ENCODE measurements at places on chromosomes 7 and 10. TPM values are rescaled to one million over a fixed set of nuclear protein-coding genes. Genes with fewer than 3 reads are reported as not detected.

The SPDYE3 gene
- not detected for total RNA-seq

The FRAT2 gene
- total RNA-seq = 15.4 TPM

The GPR26 gene
- not detected for total RNA-seq

The JCAD gene
- 16.1 TPM for total RNA-seq

The DYNC1I1 gene
- total RNA-seq = 5.7 TPM

The NPC1L1 gene
- total RNA-seq = 0.29 TPM

The A1CF gene
- total RNA-seq = not detected

The C10orf62 gene
- total RNA-seq = 0.33 TPM

The ZP3 gene
- total RNA-seq = 2.0 TPM

The TBXAS1 gene
- 17.9 TPM for total RNA-seq

DNA sequence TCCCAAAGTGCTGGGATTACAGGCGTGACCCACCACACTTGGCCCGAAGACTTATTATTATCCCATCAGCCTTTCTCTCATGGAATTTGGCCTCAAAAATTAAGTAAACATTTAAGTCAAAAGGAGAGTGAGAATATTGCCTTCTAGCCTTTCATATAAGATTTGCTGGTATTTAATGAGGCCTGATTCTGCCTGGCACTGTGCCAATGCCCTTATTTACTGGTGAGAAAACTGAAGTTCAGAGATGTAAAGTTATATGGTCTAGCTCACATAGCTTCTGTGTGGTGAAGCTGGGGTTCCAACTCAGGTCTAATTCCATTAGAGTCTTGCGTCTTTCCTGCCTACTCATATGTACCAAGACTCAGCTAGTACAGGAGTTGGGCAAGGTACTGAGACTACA, 260.2 kb downstream of the SDHAF3 start:
- DNase-seq = no peak

GRCh38 chr7:52897713-52898112, 137.7 kb upstream of the POM121L12 start:
- no peak for DNase-seq

- DNase-seq = no peak
Observed at GRCh38 chr10:70827086-70827757, 11.5 kb downstream of the SGPL1 start.

DNA sequence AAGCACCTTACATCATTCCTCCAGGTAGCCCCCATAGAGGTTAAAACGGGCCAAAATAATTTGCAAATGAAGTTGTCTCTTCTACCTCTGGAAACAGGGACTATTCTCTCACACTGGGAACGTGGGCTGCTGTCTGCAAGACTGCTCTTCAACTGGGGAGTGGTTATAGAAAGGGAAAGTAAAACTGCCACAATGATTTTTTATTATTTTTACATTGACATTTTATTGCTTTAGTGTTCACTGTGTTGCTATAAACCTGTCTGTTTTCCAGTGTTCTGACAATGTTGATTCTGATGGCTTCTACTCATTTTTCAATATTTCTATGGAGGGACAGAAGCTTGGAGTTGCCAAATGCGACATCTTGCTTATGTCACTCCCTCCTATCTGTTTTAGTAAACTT, 115.1 kb upstream of the ANTXRL start:
- no peak for DNase-seq

DNA sequence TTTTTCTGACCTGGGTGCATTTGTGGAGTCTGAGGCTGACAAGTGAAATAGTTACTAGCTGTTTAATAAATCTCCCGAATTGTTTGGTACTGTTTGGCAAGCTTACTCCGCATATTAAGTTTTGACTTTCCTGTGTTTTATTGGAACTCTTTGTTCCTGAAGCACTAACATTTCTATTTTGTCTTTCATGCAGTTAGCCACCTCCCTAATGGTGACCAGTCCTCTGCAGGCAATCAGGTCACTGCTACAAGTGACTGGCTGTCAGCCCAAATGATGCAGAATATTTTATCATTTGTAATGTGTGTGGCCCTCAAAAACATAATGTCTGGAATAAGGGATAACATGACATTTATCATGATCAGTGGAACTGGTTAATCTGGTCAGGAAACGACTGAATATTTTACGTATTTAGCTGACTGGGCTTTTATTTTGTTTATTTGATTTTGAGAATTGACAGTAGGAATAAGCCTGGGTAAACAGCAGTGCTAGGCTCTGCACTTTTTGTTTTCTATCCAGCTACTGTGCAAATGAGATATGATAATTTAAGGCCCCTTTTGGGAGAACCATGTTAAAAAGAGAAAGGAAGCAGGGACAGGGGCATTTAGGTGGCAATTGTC, 82.9 kb downstream of the ST7 start:
- no peak for DNase-seq

DNA sequence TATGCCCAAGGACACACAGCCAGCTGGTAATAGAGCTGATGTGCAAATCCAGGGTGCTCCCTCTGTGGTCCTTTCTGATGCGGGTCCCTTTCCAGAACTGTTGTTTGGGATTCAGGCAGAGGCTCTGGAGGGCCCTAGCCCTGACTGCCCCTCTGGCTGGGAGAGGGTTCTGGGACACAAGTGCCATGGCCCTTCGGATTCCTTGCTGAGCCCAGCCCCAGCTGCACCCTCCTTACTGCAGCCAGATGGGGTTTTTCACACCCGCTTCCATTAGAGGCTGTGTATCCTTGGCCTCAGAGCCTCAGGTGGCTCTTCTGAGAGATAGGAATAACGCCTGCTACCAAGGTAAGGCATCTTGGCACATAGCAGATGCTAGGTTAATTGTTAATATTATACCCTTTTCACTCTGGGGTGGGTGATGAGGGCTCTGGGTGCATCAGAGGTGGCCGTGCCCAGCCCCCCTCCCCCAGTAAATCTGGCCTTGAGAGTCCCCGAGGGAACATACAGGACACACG, 89.8 kb upstream of the LRRC4 start:
- DNase-seq = no peak

- no peak for DNase-seq
Observed at GRCh38 chr7:151600331-151600730, 80.6 kb upstream of the RHEB start.

GRCh38 chr10:119153041-119153440, 12.5 kb downstream of the SFXN4 start:
- no peak for DNase-seq

DNA sequence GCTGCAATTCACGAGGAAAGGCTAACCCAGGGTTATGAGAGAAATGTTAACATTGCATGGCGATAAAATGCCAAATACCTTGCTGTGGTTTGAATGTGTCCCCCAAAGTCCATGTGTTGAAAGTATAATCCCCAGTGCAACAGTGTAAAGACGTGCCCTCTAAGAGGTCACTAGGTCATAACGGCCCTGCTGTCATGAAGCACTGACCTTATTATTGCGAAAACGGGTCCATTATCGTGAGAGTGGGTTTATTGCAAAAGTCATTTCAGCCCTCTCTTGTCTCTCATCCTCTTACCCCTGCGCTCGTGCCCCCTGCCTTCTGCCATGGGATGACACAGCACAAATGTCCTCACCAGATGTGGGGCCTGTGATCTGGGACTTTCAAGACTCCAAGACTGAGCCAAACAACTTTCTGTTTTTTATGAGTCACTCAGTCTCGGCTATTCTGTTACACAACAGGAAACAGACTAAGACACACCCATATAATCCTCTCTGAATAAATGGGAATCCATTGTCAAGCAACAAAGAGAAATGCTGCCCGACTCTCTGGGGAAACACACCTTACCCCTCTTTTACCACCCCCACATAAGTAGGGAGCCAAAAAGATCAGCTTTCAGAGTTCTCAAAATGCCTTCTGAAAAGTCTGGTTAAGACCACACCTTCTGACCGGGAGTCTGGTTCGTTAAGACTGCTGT, 73.1 kb upstream of the UCN3 start:
- no peak for DNase-seq
